ENCODE measurements at places on chromosomes 4 and X. TPM values are rescaled to one million over a fixed set of nuclear protein-coding genes. Genes with fewer than 3 reads are reported as not detected.

DNA sequence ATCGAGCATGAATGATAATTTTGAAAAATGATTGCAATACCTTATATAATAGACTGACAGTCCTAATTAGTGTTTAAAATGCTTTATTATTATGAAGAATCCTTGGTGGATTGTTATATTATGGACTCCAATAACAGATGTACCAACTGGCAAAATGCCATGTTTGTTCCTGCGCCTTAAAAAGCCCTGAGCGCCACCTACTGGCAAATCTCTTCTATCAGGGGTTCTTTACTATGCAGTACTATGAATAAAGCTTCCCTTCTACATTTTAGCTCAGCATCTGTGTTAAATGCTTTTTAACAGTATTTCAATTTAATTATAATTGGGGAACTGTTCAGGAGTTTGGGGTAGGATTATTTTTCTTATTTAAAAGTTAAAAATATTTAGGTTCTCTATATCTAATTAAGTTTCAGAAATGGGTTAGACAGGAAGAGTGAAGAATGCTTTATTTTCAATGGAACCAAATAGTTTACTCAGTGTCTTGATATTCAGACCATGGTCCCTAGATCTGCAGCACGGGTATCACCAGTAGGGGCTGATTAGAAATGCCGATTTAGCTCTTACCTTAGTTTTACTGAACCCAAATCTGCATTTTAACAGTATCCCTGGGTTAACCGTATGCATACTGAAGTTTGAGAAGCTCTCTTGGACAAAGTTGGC, 20.0 kb downstream of the CFAP97 start:
- peak; percentile 67 for DNase-seq

DNA sequence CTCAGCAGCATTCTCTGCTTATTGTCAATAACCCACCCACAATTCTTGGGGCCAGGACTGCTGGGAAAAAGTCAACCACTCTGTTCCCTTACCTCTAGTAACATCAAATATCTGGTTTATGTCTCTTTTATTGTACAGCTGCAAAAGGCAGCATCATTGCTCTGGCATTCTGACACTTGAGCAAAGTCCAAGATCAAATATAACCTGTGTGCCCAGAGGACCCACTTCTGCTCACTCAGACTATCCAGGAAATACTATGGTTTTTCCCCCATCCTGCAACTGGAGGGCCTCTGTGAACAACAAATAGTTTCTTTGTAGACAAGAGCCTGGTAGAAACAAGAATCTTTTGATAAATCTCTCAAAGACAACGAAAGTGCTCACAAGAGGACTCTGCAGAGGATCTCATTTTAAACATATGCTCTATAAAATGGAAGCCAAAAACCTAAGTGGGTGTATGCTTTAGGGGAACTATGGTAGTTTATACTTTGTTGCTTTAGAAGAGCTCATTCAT, 154.7 kb downstream of the RAB28 start:
- DNase-seq: no peak

DNA sequence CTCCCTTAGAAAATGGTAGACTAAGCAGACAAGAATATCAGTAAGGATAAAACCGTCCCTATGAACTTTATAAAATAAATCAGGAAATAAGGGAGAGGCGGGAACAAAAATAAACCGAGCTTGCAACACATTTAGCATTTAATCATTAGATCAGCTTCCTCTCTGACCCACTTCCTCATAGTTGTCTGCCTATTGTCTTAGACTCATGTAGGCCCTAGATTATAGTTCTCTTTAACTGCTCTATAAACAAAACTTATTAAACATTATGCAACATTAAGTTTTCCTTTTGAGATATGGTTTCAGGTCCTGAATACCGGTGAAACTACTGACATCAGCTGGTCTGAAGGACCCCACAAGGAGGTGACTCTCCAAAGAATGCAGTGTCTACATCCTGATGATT, 15.8 kb upstream of the SRD5A3 start:
- DNase-seq: no peak

- DNase-seq: no peak
Measured at GRCh38 chr4:10571909-10572308, 112.7 kb downstream of the CLNK start.

DNA sequence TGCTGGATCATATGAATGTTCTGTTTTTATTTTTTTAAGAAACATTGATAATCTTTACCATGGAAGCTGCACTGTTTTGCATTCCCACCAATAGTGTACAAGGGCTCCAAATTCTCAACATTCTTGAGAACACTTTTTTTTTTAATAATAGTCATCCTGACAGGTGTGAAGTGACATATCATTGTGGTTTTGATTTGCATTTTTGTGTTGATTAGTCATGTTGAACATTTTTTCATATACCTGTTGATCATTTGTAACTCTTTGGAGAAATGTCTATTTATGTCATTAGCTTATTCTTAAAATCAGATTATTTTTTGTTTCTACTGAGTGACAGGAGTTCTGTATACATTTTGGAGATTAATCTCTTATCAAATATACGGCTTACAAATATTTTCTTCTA, 408.5 kb downstream of the GLUD2 start:
- DNase-seq: no peak

GRCh38 chrX:40007756-40008705, 89.7 kb downstream of the BCOR start:
- DNase-seq: no peak

GRCh38 chrX:96861661-96862060, 22.0 kb upstream of the RPA4 start:
- no peak for DNase-seq

GRCh38 chrX:20547611-20548051, 280.9 kb upstream of the RPS6KA3 start:
- no peak for DNase-seq

DNA sequence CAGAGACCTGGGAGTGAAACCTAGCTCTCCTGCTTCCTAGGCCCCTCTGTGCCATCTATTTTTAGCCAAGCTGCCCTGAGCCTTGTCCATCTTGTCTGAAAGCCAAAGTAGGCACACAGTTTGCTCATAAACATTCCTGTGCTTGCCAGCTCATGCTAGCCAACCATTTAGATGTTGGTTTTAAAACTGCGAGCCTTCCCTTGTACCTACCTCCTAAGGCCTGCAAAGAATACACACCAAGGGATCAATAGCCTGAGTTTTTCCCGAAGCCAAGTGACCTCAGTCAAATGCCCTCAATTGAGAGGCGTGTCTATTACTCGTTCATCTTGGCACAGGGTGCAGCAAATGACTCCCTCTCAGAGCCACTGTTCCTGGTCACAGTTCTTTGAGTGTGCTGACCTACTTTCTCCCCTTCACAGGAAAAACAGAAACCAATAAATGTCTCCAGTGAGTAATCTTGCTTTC, 48.5 kb downstream of the ZCCHC12 start:
- DNase-seq: no peak

Gene SNCA
- 0.42 TPM for total RNA-seq

Measured in CD8-positive, alpha-beta memory T cell (primary cell).